GM12865 (cell line): ENCODE measurements at places on chromosomes 12 and 14.

DNA sequence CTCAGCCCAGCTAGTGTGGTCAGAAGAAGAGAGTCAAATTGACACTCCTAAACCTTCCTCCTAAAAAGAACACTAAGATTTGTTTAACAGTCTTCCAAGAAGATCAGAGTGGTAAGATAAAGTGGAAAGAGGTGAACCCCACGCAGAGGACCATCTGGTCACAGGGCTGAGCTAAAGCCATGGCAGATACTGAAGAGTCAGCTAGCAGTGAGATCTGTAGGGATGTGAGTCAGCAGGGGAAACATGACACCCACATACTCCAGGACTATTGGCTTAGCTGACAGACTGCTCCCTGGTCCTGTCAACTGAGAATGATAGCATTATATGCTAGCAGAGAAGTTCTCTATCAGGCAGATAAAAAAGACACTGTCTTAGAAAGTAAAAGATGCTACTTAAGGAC, 269.4 kb upstream of the ALG10 start:
- no peak for DNase-seq

DNA sequence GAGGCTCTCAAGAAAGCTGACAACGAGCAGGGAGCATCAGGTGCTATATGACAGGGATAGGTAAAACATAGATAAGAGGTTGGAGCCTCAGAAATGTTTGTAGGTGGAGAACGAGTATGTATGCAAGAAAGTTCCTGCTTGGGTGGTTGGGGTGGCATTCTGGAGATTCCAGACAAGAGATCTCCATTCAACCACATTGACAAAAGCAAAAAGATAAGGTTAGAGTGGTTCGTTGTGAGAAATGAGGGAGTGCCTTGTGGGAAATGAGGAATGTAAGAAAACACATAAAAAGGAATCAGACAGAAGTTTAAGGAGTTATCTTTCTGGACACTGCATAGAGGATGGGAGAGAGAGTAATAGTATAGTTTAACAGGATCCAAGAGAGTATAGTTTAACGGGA, 290.3 kb downstream of the DPF3 start:
- no peak for DNase-seq

DNA sequence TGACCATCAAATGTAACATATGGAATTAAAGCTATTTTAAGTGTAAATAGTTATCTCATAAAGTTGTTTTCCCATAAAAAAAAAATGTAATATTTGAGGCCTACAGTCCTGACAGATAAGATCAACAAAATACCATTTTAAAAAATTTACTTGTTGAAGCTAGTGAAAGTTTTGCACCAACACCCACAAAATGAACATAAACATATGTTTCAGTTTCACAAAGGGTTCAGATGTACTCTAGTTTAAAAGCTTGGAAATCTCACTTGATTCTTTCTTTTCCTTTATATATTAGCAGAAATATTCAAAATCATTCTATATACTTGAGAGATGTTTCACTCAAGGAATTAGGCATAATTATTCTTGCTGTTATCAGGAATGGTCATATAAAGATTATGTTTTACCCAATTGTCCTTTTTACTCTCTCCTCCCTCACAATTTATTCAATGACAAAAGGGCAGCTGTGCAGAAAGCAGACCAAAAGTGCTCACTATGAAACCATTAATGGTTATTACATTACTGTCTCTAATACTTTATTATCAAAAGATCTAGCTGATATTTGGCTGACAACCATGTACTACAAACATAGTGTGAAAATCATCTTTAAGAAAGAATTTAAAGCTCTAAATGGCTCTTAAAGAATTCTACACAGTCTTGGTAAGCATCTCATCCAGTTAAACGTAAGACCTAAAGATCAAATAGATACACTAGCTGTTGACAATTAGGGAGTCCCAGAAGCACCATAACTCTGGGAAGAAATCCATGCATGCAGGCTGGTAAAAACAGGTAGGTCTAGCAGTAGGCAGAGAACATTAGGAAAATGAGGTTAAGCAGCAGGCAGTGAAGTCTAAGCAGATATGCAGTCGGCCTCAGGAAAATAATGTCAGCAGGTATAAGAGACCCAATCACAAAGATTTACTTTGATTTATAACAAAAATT, 28.8 kb downstream of the KIF21A start:
- DNase-seq = no peak

DNA sequence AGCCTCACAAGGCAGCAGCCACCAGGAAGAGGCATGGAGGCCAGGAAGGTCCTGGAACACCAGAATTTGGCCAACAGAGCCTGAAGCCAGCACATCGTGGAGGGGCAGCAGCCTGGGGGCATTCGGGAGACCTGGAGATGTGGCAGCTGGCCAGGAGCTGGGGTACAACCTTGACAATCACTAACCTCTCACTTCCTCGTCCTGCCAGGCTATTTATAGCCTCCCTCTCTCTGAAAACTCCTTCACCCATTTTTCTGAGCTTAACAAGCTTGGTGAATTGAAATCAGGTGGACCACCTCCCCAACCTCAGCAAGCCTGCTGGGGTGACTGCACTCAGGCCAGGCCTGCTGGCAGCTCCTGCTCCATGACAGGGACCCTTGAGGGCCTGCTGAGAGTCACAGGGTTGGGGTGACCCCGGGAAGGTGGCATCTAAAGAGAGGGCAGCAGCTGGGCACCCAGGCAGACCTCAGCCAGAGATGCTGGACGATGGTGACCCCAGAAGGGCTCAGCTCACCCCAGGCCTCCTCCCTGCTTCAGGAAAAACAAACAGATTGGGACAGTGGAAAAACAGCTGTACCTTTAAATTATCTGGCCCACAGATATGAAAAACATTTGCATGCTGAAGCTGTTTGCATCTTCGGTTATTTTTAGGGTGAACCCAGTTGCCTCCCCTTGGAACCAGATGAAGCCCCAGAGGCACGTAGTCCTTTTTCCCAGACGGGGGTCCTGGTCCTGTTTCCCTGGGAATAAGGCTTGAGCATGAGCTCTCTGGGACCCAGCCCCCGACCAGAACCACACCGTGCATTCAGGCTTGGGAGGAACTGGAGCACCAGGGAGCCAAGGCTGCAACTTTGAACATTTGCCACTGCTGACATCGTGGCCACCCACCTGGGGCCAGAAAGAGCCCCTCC, 67.0 kb downstream of the PITPNM2 start:
- peak; percentile 40 for DNase-seq

GRCh38 chr12:124914392-124915238, at the start of gene UBC:
Gene UBC (minus strand): TSS chr12:124914650. CDS start chr12:124913771, 879 bp downstream.
- DNase-seq = peak; percentile 97

GRCh38 chr14:82094829-82095345, 561.2 kb upstream of the SEL1L start:
- no peak for DNase-seq

DNA sequence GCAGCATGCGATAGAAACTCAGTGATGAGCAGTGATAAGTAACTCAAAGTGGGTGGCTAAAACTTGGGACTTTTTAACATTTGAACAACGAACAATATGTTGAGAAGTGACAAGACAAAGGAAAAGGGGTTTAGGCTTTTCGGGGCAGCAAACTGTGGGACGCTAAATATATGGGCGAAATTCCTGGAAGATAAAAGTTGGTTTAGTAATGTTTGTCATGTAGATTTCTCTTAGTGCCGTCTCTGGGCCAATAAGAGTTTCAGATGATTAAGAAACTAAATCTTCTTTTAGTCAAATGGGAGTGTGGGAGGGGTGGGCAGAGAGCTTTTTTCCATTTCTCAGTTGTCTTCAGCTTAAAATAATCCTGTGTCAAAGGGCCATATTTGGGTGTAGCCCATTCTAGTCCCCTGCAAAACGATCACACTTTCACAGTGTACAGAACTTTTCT, 41.7 kb upstream of the FUT8 start:
- DNase-seq = peak; percentile 46

- no peak for DNase-seq
These were observed 115.9 kb downstream of the SLC25A21 start for GRCh38 chr14:37056473-37056872.

GRCh38 chr12:47754126-47754525, 4.6 kb downstream of the RAPGEF3 start:
- DNase-seq = no peak

DNA sequence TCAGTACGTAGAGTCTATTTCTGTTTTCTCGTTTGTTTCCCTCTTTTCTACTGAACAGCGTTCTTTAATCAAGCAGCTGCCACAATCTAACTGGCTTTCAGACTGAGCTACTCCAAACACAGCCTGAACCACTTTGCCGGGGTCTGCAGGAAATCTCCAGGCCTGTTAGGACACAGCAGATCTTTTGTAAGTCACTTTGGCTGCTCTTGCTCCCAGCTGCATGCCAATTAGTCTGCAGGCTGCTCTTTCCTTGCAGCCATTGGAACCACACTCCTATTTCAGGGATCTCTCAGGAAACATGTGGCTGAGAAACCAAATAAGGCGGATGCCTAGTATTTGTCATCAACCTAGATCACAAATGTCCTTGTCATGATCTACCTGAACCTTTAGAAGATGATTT, 73.6 kb downstream of the TMTC1 start:
- DNase-seq = no peak

GRCh38 chr14:65462411-65462810, 49.9 kb downstream of the FUT8 start:
- peak; percentile 89 for DNase-seq

DNA sequence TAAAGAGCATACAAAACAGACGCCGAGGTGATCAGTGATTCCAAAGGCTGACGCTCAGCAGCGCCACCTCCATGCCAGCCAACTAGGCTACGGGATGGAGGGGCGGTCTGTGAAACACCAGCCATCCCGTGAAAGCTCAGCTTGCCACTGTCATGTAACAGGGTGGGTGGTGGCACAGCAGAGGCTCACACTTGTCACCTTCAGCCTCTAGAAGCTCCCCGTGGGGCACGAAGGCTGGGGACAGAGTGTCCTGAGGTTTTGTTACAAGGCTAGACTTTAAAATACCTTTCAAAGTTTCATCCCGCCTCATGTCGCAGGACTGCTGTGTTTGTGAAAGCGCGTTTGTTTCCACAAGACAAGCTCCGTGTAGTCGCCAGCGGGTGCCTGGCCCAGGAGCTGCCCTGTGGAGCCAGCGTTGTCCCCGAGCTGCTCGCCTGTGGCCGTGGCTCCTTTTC, 20.7 kb downstream of the XRCC3 start:
- DNase-seq = no peak

- DNase-seq = peak; percentile 48
These were observed 8.6 kb downstream of the SETD1B start for GRCh38 chr12:121812320-121812871.

- no peak for DNase-seq
These were observed 22.9 kb upstream of the NR1H4 start for GRCh38 chr12:100450735-100451134.

GRCh38 chr14:52951681-52952554, 1.1 kb upstream of the FERMT2 start:
- peak; percentile 35 for DNase-seq

DNA sequence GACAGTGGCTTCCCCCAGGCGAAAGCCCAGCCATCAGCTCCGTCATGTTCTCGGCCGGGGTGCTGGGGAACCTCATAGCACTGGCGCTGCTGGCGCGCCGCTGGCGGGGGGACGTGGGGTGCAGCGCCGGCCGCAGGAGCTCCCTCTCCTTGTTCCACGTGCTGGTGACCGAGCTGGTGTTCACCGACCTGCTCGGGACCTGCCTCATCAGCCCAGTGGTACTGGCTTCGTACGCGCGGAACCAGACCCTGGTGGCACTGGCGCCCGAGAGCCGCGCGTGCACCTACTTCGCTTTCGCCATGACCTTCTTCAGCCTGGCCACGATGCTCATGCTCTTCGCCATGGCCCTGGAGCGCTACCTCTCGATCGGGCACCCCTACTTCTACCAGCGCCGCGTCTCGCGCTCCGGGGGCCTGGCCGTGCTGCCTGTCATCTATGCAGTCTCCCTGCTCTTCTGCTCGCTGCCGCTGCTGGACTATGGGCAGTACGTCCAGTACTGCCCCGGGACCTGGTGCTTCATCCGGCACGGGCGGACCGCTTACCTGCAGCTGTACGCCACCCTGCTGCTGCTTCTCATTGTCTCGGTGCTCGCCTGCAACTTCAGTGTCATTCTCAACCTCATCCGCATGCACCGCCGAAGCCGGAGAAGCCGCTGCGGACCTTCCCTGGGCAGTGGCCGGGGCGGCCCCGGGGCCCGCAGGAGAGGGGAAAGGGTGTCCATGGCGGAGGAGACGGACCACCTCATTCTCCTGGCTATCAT, 663 bp downstream of the PTGER2 start:
- DNase-seq = peak; percentile 19

- no peak for DNase-seq
These were observed 1.4 kb upstream of the JAG2 start for GRCh38 chr14:105169776-105170655.

GRCh38 chr14:44405011-44405486, 102.0 kb downstream of the FSCB start:
- DNase-seq = no peak
